ENCODE measurements at places on chromosomes 7 and 10.

GRCh38 chr10:103947799-103948516, 19.0 kb upstream of the SLK start:
- no peak for DNase-seq

DNA sequence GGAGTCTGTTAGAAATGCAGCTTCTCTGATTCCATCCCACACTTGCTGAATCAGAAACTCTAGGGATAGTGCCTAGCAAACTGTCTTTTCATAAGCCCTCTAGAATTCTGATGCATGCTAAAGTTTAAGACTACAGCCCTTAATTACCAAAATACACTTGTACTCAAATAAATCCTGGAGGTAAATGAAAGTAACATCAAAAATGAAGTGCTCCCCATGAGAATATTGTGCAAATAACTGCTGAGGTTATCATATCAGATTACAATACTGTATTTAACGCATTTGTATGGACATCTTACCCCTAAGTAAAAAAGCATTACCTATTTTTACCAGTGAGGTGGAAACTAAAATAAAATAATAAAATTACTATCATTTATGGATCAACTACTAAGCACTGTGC, 104.7 kb downstream of the CHCHD3 start:
- DNase-seq = no peak

DNA sequence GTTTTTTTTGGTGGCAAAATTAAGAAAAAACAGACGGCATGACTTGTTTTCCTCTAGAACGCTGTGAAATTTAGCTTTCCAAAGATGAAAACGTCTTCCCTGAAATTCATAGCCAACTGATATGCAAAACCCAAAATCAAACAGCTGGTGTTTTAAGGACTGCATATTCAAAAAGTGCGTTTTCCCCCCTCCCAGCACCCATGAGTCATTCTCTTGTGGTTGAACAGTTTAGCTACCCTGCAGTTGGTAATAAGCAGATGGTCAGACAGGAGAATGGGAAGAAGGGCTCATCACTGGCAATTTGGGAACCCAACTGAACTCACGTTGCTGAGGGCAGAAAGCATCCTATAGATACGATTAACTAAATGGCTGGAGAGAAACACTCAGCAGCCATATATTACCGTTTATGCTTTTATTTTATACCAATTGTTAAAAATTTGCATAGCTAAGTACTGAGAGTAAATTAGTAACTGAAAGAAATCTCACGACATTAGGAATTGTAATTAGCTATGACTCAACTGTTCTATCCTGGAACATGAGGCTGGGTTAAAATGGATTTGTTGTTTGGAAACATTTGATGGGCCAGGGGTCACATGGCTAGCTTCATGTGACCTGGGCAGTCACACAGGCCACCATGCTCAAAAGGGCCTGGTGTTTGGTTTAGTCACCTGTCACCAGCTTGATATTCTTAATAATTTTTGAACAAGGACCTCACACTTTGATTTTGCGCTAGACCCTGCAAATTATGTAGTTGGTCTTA, 343.1 kb downstream of the PHTF2 start:
- no peak for DNase-seq

- no peak for DNase-seq
These were observed 488.5 kb downstream of the DNAJB6 start for GRCh38 chr7:157825325-157825724.

- no peak for DNase-seq
These were observed 133.2 kb upstream of the SVIL start for GRCh38 chr10:29767968-29768367.

GRCh38 chr7:93890041-93890463, 501 bp downstream of the TFPI2 start:
- no peak for DNase-seq

GRCh38 chr7:159271781-159272180, 127.1 kb upstream of the VIPR2 start:
- DNase-seq = no peak

DNA sequence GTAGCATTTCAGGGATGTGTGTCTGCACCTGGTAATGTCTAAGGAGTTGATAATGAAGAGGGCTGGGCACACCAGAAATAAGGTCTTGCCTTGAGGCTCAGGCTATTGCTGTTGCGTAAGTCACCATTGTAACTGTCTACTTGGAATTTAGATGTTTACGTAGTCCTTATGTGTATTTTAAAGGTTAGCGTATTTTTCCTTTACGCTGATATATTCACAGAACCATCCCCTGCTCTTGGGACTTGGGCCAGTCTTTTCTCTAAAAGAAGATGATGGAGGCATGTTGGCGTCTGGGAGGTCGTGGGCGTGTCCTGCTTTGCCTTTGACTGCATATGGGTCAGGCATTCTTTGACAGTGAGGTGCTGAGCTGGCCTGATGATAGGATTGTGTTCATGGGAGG, 14.7 kb downstream of the WDR37 start:
- no peak for DNase-seq

GRCh38 chr7:11343818-11344413, 370.2 kb downstream of the PHF14 start:
- DNase-seq = no peak

- no peak for DNase-seq
These were observed 152.9 kb downstream of the CCDC3 start for GRCh38 chr10:12848439-12849173.

DNA sequence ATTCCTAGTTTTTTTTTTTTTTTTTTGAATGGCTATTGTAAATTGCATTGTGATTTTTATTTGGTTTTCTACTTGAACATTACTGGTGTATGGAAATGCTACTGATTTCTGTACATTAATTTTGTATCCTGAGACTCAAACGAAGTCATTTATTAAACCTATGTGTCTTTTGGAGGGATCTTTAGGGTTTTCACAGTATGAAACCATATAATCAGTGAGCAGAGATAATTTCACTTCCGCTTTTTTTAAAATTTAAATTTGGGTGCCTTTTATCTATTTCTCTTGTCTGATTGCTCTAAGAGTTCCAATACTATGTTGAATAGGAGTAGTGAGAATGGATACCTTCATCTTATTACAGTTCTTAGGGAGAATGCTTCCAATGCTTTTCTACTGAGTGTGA, 102.7 kb downstream of the ZWINT start:
- DNase-seq = no peak

All from CD8-positive, alpha-beta T cell (primary cell).